ENCODE measurements at places on chromosomes 13 and 19.

- no peak for DNase-seq
These were observed 14.0 kb downstream of the RPL36 start for GRCh38 chr19:5703819-5704818.

GRCh38 chr19:3586127-3586626 is 899 bp downstream of the GIPC3 start:
- peak; percentile 58 for DNase-seq

DNA sequence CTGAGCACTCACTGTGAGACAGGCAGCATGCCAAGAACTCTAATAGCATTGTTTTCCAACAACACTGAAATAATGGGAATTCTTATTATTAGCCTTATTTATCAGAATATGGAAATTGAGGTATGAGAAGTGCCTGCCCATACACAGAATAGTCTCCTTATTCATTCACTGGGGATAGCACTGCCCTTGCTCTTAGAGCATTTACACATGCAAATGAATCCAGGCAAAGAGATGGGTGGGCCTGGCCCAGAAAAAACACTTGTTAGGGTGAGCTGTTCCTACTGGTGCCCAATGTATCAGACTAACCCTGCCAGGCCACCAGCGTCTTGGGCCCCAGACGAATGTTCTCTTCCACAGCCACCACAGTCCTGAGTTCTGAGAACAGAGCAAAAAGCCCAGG is 112.9 kb downstream of the TUBA3C start:
- no peak for DNase-seq

GRCh38 chr19:30284885-30285284 is 87.3 kb upstream of the ZNF536 start:
- DNase-seq, result no peak

- no peak for DNase-seq
These were observed 11.5 kb downstream of the CFD start for GRCh38 chr19:870963-871401.

DNA sequence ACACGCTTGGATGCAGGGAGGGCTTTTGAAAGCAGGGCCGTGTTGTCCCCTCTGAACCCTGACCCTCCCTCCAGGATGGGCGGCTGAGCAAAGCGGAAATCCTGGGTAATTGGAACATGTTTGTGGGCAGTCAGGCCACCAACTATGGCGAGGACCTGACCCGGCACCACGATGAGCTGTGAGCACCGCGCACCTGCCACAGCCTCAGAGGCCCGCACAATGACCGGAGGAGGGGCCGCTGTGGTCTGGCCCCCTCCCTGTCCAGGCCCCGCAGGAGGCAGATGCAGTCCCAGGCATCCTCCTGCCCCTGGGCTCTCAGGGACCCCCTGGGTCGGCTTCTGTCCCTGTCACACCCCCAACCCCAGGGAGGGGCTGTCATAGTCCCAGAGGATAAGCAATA is 15.2 kb downstream of the RCN3 start:
- DNase-seq, result no peak

- no peak for DNase-seq
These were observed 70.8 kb downstream of the INSR start for GRCh38 chr19:7223429-7223828.

- DNase-seq, result no peak
These were observed 3.1 kb downstream of the XRCC1 start for GRCh38 chr19:43572171-43572588.

GRCh38 chr19:47633517-47633916 is 24.6 kb downstream of the BICRA start:
- no peak for DNase-seq

- no peak for DNase-seq
These were observed 27.1 kb downstream of the MEGF8 start for GRCh38 chr19:42352301-42353259.

- no peak for DNase-seq
These were observed 1437.9 kb downstream of the EFNB2 start for GRCh38 chr13:105097521-105097920.

DNA sequence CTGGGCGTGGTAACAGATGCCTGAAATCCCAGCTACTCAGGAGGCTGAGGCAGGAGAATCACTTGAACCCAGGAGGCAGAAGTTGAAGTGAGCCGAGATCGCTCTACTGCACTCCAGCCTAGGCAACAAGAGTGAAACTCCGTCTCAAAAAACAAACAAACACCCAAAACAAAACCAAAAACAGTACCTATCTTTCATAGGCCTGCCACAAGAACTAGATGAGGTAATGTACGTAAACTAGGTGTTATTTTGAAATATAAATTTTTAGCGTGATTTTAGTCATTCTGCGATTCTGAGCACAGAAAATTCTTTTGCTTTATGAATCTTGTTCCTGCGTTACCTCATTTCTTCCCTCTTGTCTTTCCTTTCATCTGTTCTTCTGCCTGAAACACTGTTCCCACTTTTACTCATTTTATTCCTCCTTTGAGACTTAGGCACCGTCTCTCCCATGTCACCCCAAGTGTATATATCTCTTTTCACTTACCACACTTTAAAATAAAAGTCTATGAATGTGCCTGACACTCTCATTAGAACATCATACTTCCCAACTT is 238.2 kb upstream of the HTR2A start:
- DNase-seq, result no peak

- no peak for DNase-seq
These were observed 9.3 kb downstream of the CEACAM19 start for GRCh38 chr19:44680536-44680935.

GRCh38 chr19:16234552-16235445 is 37.1 kb downstream of the AP1M1 start:
- DNase-seq, result no peak

DNA sequence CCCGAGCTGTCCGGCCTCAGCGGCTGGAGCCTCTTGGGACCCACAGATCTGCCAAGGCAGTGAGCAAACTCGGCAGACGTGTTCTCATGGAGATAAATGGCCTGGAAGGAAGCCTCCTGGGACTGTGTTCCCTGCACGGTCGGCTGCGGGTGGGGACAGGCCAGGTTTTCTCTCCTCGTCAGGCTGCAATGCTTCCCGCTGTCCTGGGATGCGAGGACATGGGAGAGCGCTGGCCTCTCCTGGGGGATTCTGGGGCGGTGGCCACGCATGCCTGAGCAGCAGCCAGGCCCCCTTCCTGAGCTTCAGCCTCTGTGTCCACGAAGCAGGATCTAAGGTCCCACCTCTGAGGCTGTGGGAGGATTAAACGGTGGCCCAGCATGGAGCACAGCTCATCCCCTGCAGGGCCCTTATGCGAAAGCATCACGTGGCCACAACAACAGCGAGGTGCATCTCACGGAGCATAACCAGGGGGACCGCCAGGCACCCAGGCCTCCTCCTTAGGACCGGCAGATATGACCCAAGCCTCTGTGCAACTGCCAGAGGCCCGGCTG is 21.2 kb upstream of the C13orf46 start:
- DNase-seq, result no peak
